ENCODE measurements at places on chromosomes 5 and 9. TPM values are rescaled to one million over a fixed set of nuclear protein-coding genes. Genes with fewer than 3 reads are reported as not detected.

Gene HAVCR1
- polyA plus RNA-seq = not detected

Gene TUSC1
- polyA plus RNA-seq = 6.3 TPM

Gene AUH
- polyA plus RNA-seq = 12.1 TPM

Gene FGF10
- polyA plus RNA-seq = not detected

Gene ARL15
- polyA plus RNA-seq = 6.8 TPM

Gene HRCT1
- polyA plus RNA-seq = 0.44 TPM
